ENCODE measurements at places on chromosomes 13 and 19.
A peak's percentile ranks its signal among the peaks of the same experiment; 100 is the strongest.

DNA sequence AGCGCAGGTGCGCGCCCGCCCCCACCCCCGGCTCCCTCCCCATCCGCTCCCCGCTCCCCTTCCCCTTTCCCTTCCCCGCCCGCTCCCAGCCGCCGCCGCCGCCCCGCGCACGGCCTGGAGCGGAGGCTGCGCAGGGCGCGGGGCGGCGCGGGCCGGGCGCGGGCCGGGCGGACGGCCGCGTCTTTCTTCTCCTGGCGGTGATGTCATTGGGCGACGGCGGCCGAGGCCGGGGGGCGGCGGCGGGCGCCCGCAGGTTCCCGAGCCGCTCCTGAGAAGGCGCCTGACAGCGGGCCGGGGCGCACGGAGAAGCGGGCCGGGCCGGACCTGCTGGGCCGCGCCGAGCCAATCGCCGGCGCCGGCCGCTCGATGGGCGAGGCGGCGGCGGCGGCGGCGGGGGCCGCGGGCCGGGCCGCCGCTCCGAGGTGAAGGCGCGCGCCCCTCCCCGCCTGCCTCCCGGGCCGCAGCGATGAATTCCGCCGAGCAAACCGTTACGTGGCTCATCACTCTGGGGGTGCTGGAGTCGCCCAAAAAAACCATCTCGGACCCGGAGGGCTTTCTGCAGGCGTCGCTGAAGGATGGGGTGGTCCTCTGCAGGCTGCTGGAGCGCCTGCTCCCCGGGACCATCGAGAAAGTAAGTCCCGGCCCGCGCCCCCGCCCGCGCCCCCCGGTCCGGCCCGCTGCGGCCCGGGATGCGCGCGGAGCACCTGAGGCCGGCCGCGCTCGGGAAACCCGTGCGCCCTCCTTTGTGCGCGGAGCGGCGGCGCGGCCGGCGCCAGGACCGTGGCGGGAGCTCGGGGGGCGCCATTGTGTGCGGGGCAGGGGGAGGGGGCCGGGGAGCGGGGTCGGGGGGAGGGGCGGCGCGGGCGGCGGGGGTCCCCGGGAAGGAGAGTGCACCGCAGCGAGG, at the start of gene ARHGEF7:
Gene ARHGEF7 (plus strand): TSS at position 250 of the 904 bp plus-strand sequence. CDS start 217 bp downstream, at position 467.
- DNase-seq = no peak

DNA sequence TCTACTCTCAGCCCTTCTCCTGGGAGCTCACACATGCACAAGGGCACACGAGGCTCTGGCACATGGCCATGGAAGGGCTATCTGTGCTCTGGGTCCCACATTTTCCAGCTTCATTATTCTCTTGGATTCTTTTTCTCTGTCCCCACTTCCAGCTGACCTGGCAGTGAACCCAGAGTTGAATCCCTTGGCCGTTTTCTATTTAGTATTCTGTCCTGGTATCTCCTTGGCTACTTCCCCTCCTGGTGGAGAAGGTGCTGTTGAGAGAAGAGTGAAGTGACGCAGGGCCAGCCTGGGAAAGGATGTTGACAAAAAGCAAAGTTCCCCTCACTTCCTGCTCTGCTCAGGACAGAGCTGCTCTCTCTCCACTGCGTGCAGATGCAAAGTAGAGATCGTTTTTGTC, 303.1 kb downstream of the IRS2 start:
- DNase-seq = no peak

DNA sequence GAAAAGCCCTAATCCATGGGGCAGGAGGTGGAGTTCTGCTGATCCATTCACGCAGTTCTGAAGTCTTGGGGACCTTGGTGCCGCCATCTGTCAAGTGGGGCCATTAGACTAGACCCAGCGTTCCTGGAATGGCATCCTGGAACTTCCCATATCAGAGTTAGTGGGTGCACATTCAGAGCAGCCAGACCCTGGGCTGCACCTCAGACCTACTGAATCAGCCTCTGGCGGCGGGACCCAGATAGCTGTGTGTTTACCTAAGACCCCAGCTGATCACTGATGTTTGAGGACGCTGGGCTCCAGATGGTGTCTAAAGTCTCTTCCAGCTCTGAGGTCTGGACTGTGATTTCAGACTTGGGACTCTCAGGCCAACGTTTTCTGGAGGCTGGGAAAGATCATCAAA, 12.8 kb downstream of the POP4 start:
- DNase-seq = no peak

DNA sequence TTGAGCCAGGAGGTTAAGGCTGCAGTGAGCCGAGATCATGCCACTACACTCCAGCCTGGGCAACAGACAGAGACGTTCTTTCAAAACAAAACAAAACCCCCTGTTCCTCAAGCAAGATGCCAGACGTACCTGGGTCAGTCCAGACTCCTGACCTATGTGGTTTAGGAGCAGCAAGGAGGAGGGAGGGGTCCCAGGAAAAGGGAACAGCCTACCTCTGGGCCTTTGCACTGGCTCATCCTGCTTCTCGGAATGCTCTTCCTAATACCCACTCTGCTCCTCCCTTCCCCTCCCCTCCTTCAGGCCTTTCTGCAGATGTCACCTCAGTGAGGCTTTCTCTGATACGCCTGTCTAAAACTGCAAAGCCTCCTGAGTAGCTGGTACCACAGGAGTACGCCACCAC, 9.5 kb downstream of the RINL start:
- no peak for DNase-seq

GRCh38 chr19:41328157-41328841, 18.3 kb downstream of the CCDC97 start:
- DNase-seq = peak; percentile 36

GRCh38 chr19:32168606-32169005, 176.8 kb upstream of the ZNF507 start:
- no peak for DNase-seq

DNA sequence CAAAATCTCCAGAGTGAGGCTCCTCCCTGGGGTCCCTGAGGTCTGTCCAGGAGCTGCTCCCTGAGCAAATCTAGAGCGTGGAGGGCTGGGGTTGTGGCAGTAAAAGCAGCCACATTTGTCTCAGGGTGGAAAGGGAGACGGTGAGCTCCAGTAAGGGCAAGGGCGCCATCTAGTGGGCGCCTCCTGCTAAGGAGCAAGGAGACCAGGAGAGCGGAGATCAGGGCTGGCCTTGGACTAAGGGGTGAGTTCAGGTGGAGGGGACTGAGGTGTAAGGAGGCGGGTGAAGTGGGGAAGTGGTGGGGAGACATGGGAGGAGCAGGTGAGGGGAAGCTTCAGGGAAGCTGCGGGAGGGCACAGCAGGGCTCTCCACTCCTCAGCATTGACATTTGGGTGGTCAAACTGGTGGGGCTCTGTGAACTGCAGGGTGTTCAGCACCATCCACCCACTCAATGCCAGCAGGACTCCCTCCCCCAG, 5.3 kb upstream of the CEACAM21 start:
- DNase-seq = peak; percentile 63

DNA sequence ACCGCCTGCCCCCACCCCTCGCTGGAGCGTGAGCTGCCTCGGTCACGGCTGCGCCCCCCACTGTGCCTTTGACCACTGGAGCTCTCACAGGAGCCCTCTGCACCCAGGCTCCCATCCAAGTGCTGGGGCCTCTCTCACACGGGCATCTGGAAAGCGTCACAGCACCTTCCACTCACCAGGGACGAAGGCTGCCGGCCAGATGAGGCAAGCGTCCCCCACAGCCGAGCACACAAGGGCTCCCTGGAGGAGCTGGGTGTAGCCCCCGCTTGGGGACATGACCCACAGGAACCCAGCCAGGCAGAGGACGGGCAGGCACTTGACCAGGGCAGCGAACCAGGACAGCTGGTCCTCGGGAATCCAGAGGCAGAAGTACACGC, 560 bp downstream of the TMEM86B start:
- DNase-seq = no peak

GRCh38 chr13:98577836-98578285, 954 bp upstream of the STK24 start:
- DNase-seq = no peak

DNA sequence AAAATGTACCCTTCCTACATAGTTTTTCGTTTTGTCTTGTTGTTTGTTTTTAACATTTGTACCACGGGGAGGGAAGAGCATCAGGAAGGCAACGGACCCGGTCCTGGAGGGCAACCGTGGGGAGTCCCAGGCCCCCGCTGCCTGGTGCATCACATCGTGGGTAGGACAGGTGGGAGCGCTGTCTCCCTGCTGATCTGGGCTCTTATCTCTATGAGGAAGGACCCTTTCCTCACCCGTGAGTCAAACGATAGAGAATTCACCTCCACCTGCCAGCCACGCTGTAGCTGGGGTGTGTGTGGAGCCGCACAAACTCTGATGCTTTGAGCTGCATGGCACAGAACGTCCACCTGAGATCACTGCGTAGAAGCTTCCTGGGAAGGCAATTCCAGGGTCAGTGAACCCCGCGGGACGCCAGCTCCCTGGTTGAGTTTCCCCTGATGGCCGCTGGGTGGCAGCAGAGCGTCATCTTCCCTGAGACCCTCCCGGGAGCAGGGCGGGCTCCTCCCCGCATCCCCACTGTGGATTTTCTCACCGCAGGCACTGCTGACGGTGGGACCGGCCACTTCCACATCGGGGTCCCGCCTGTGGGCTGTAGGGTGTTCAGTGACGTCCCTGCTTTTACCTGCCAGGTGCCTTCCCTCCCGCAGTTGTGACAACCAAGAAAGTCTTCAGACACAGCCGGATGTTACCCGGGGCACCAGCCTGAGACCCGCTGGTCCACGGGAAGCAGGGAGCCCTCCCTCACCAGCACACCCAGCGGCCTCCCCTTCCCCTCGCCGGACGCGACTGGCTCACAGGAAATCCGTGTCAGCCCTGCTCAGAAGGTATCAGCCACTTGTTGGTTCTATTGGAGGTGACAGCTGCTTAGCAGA, 54.7 kb downstream of the ZNF787 start:
- peak; percentile 31 for DNase-seq

DNA sequence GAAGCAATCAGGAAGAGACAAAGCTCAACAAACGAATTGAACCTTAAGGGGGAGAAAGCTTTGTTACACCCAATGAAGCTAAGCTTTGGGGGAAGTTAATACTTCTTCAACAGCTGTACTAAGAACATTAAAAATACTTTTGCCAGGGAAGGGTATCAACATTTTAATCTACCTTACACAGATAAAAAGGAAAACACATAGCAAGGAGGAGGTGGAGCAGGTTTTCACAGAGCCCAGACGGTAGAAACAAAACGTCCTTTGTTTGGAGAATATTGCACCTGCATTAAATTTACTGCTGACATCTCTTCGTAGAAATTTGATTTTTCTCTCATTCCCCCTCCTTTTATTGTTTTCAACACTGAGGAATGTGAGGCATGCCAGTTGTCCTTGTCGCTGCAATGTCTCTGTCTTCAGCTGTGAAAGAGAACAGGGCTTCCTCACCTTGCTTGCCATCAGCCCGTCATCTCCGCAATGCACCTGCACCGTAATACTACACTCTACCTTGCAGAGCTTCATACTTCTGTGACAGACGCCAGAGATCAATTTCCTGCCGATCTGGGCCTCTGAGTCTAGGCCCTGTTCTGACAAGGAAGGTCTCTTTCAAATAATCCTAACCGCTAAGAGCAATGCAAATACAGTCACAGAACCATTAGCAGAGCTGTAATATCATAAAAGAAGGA, 270.8 kb downstream of the SPRY2 start:
- DNase-seq = no peak

- DNase-seq = no peak
Measured at GRCh38 chr19:17455308-17456123, 5.2 kb downstream of the NXNL1 start.

- DNase-seq = no peak
Measured at GRCh38 chr19:3150739-3151329, 15.0 kb downstream of the GNA15 start.

DNA sequence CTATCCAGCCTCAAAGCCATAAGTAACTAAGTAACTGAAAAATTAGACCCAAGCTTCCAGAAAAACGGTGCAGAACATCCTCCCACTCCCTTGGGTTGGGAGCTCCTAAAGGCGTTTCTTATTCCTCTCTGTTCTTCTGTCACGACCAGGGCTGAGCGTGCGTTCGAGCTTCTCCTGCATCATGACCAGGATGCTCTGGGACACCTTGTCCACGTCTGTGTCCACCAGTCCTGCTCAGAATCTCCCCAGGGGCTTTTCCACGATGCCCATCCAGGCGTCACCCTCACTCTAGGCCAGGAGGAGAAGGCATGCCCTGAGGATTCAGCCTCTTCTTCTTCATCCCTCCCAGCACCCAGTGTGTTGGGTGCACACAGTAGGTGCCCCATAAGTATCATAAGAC, 37.8 kb upstream of the GAS6 start:
- DNase-seq = no peak

- no peak for DNase-seq
Measured at GRCh38 chr19:3788996-3789778, 3.0 kb upstream of the MATK start.

All from fibroblast of skin of right biceps (primary cell).